CD4-positive, alpha-beta T cell (primary cell): ENCODE measurements at places on chromosomes 12 and 14.

DNA sequence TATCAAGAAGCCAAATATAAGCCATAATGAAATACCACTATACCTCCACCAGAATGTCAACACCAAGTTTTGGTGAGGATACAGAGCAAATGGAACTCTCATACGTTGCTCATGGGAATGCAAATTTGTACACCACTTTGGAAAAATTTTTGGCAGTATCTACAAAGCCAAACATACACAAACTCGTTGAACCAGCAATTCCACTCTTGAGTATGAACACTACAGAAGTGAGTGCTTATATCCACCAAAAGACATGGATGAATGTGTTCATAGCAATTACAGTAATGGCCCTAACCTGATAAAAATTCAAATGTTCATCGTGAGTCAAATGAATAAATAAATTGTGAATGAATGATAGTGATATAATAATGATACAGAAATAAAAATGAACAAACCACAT is 24.8 kb downstream of the C12orf71 start:
- no peaks in the 10 kb centered on the region for H3K36me3 ChIP-seq
- H3K4me3 ChIP-seq = no peak overlapping the region
- no peaks in the 10 kb centered on the region for H3K4me1 ChIP-seq
- H3K27ac ChIP-seq = no peak overlapping the region
- no peak for DNase-seq

DNA sequence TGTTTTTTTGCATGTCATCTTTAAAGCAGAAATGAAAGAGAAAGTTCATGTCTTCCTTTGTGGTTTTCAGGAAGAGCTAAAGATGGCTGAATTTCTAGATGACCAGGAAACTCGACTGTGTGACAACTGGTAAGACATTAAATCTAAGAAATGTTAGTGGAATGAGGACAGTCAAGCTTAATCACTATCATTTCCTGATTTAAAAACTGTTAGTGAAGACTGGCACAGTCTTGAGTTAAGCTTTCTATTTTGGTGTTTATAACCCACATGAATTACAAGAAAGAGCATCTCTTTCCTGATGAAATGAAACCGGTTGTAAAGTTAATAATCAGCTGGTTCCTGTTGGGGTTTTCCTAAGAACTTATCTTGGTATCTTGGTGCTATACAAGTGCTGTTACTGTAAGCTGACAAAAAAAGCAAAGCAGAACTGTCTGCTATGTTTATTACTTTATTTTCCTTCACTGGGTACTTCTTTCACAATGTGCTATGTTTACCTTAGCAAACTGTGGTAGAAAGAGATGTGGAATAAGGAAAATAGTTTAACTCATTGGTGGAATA is 5.2 kb downstream of the TRAFD1 start:
- H3K36me3 ChIP-seq = peaks cover 30% of the 10 kb centered on the region
- H3K27ac ChIP-seq = peak overlapping the region; percentile 69
- peaks cover 47% of the 10 kb centered on the region for H3K4me1 ChIP-seq
- H3K27me3 ChIP-seq = no peaks in the 10 kb centered on the region
- H3K4me3 ChIP-seq = peak overlapping the region; percentile 17

GRCh38 chr12:70379846-70380245 is 13.8 kb downstream of the KCNMB4 start:
- H3K4me1 ChIP-seq = no peaks in the 10 kb centered on the region
- H3K36me3 ChIP-seq = no peaks in the 10 kb centered on the region
- no peak overlapping the region for H3K4me3 ChIP-seq
- no peak for DNase-seq
- no peak overlapping the region for H3K27ac ChIP-seq
- no peaks in the 10 kb centered on the region for H3K27me3 ChIP-seq

GRCh38 chr12:87509237-87509820 is 519.9 kb downstream of the C12orf50 start:
- H3K4me3 ChIP-seq = no peak overlapping the region
- no peaks in the 10 kb centered on the region for H3K27me3 ChIP-seq
- H3K27ac ChIP-seq = no peak overlapping the region
- DNase-seq = no peak

DNA sequence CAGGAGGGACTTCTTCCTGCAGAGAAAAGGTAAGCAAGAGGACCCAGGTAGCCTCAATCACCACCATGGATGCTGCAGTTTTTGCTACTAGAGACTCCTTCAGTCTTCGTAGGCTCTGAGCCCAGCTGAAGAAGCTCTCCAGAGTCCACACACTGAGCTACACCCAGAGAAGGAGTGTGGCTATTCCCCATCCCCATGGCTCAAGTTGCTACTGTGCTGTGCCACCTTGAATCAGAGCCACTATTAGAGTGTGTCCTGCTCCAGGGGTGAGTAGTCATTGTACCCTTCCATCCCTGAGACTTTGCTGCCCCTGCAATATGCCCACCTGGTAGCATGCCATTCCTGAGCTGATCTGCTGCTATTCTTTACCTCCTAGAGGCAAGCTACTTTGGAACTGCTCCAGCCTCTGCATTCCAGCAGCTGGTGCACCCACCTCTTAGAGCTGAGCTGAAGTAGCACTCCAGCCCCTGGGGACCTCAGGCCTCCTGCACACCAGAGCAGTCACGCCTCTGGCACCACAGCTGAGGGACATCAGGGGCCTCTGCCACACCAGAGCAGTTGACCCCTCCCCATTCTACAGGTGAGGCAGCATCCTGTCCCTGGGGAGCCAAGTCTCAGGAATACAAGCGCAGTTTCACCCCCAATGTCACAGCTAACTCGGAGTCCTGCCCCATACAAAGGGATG is 213.0 kb downstream of the TRHDE start:
- H3K27ac ChIP-seq = no peak overlapping the region
- no peaks in the 10 kb centered on the region for H3K36me3 ChIP-seq
- H3K4me3 ChIP-seq = no peak overlapping the region
- no peaks in the 10 kb centered on the region for H3K4me1 ChIP-seq
- DNase-seq = no peak
- no peaks in the 10 kb centered on the region for H3K27me3 ChIP-seq

DNA sequence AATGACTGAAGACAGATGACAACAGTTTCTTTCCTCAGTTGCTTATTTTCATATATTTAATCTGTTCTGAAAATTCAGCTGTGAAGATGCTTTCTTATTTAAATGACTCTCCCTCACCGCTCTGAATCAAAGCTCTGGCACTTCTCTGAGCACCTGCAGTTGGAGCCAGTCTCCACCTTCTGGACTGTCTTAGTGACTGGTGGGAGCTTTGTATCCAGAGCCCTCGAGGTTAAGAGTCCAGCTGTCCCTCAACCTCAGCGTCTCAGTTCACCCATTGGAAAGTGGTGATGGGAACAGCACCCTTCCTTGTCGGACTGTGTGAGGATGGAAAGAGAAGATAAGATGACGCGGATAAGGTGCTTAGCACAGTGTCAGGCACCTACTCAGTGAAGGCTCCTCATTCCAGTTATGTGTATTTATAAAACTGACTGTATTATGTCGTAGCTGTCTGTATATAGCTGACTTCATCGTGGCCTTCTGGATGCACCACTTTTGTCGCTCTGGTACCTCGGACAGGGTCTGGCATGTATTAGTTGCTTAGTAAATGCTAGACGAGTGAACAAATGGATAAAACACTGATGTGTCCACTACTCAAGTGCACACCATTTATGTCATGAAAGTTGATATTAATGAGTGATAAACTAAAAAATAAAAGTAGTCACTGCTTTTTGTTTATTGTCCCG is 34.5 kb downstream of the ELK3 start:
- no peak overlapping the region for H3K27ac ChIP-seq
- DNase-seq = no peak
- H3K4me1 ChIP-seq = peaks cover 21% of the 10 kb centered on the region
- H3K36me3 ChIP-seq = peaks cover 85% of the 10 kb centered on the region
- no peak overlapping the region for H3K4me3 ChIP-seq

DNA sequence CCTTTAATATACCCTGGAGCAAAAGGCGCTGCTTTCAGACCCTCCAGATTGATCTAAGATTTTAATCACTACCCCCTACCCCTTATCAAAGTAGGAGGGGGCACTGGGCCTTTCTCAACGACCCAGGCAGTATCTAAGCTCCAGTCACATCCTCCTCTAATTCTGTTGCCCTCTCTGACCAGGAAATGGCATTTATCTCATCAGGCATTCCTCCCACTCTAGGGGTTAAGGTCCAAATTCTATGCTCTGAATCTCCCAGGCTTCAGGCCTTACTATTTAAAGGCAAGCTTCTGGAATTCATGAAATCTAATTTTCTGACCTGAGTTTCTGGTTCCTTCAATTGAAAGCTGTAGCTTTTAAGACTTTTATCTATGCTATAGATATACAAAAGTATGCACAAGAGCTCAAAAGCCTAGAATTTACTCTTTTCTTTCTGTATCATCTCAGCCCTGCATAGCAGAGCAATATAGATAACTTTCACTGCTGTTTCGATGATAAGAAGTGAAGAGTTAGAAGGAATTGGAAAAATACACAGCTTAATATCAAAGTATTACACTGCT is 622.9 kb downstream of the RPS29 start:
- H3K4me3 ChIP-seq = no peak overlapping the region
- no peaks in the 10 kb centered on the region for H3K27me3 ChIP-seq
- no peak overlapping the region for H3K27ac ChIP-seq
- no peak for DNase-seq
- H3K36me3 ChIP-seq = no peaks in the 10 kb centered on the region

- H3K27me3 ChIP-seq = no peaks in the 10 kb centered on the region
Observed at GRCh38 chr14:87491816-87492215, 501.2 kb downstream of the GALC start.

DNA sequence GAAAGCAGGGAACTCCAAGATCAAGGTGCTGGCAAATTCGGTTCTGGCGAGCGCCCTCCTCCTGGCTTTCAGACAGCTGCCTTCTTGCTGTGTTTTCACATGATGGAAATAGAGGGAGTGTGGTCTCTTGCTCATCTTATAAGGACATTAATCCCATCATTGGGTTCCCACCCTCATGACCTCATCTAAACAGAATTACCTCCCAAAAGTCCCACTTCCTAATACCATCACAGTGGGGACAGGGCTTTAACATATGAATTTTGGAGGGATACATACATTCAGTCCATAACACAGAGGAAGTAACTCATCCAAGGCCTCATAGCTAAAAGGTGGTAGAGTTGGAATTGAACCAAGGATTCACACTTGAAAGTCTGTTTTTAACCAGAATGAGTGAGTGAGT is 28.6 kb downstream of the DYRK2 start:
- H3K4me1 ChIP-seq = peaks cover 5% of the 10 kb centered on the region
- no peak overlapping the region for H3K4me3 ChIP-seq
- no peaks in the 10 kb centered on the region for H3K27me3 ChIP-seq

GRCh38 chr14:54650331-54650958 is 83.5 kb downstream of the SAMD4A start:
- DNase-seq = no peak
- no peaks in the 10 kb centered on the region for H3K36me3 ChIP-seq
- H3K4me3 ChIP-seq = no peak overlapping the region
- H3K4me1 ChIP-seq = no peaks in the 10 kb centered on the region

GRCh38 chr14:97878727-97879126 is 1081.5 kb downstream of the VRK1 start:
- H3K4me1 ChIP-seq = peaks cover 20% of the 10 kb centered on the region
- peak; percentile 55 for DNase-seq
- H3K27me3 ChIP-seq = no peaks in the 10 kb centered on the region
- H3K4me3 ChIP-seq = no peak overlapping the region
- H3K27ac ChIP-seq = peak overlapping the region; percentile 30
- no peaks in the 10 kb centered on the region for H3K36me3 ChIP-seq

- DNase-seq = no peak
- no peaks in the 10 kb centered on the region for H3K36me3 ChIP-seq
- no peaks in the 10 kb centered on the region for H3K27me3 ChIP-seq
- H3K4me1 ChIP-seq = peaks cover 14% of the 10 kb centered on the region
Observed at GRCh38 chr12:25594376-25594775, 41.3 kb upstream of the LMNTD1 start.
